Hematopoietic multipotent progenitor cell treated with erythropoietin and hydrocortisone succinate and interleukin-3 and kit ligand, for 15 days (in vitro differentiated cells): ENCODE measurements at places on chromosomes 3 and 15.
A peak's percentile ranks its signal among the peaks of the same experiment; 100 is the strongest.

- no peak for DNase-seq
Measured at GRCh38 chr3:170977949-170978745, 48.4 kb downstream of the SLC2A2 start.

DNA sequence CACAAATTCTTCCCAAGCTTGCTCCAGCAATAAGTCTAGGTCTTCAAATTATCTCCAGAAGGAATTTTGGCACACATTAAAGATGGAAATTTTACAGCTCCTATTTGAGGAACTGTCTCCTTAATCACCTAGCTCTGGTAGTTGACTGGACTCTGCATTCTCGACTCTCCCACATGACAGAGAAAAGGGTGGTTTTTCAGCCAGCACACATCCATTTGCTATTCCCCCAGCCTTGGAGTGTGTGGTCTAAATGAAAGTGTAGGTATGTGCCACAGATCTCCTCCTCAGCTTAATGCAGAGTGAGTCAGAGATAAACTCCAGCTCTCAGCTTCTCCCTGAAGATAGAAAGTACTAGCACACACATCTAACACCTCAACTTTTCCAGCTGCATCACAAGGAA is 62.2 kb upstream of the ALCAM start:
- DNase-seq = no peak

GRCh38 chr3:45972534-45973402 is 22.9 kb downstream of the FYCO1 start:
- no peak for DNase-seq

DNA sequence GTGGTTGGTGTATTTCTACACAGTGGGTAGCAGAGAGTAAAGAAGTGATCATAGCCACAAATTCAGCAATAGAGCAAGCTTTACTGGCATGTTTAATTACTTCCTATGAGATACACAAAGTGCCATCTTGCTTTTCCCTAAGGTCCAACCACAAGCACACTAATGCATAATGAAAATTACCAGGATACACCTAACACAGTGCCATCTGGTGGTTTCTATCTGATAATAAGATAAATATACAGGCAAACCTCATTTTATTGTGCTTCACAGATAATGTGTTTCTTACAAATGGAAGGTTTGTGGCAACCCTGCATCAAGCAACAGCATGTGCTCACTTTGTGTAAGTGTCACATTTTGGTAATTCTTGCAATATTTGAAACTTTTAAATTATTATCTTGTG is 223.0 kb downstream of the NSUN3 start:
- DNase-seq = no peak

GRCh38 chr15:76787273-76787672 is 117.9 kb downstream of the SCAPER start:
- DNase-seq = no peak

- DNase-seq = no peak
Measured at GRCh38 chr3:31369637-31370379, 162.9 kb upstream of the STT3B start.

- no peak for DNase-seq
Measured at GRCh38 chr3:9947025-9947995, 4.9 kb downstream of the PRRT3 start.

DNA sequence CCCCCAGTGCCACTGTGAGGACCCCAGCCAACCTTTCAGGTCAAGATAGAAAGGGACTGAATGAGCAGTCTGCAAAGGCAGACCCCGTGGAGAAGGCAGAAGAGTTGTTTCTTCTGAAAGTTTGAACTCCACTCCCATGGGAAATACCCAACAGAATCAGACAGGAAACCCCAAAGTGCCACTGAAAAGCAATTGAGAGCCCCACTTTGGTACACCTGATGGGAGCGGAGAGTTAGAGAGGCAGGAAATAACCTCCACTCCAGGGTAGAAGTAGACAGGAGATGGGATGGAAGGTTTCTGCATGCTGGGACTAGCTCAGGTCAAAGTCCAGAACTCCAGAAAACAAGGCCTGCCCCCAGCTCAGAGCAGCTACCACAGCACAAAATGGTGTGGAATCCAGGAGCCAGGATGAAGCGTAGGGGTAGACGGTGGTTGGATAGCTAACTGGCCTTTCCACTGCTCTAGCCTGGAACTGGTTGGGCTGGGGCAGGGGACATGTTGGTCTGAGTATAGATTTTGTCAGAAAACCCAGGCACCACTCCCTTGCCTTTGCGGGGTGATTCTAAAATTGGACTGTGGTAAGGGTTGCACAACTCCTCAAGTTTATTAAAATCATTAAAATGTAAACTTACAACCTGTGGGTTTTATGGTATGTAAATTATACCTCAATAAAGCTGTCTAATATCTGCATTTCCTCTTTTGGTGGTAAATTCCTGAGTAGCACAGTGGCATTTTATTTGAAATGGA is 1.9 kb upstream of the RAB43 start:
- DNase-seq = no peak

DNA sequence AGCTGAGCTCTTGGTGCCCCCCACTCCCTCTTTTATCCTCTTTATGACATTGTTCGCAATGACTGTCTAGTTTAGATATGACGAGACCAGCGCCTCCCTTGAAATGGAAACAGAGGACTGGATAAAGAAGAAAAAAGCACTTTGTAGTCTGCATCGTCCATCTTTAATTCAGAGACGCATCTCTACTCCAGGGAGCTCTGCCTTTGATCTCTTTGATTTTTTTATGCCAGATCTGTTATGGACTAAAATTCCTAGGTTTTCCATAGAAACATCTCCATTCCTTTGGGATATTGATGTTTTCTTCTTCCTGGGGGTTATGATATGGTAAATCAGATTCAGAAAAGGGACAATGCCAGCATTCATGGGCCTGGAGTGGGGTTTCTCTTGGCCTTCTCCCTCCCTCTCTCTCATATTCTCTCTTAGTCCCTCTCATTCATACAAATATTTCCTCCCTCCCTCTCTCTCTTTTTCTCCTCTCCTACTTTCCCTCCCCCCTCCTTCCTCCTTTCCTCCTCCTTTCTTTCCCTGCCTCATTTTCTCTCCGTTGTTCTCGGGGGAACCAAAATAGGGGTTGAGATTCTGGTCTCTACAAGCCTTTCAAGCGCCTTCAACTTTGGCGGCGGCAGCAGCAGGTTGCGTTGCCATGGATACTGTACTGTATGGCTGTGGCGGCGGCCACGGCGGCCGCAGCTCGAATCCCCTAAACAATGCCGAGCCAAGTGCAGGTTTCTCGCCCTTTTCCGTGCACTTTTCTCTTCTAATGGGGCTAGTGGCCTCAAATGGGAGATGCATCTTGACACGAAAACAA is 45.5 kb downstream of the ZIC4 start:
- DNase-seq = no peak

GRCh38 chr3:44439499-44440295 is 37.8 kb downstream of the ZNF445 start:
- peak; percentile 81 for DNase-seq

GRCh38 chr3:146019508-146019907 is 141.5 kb downstream of the PLOD2 start:
- no peak for DNase-seq

DNA sequence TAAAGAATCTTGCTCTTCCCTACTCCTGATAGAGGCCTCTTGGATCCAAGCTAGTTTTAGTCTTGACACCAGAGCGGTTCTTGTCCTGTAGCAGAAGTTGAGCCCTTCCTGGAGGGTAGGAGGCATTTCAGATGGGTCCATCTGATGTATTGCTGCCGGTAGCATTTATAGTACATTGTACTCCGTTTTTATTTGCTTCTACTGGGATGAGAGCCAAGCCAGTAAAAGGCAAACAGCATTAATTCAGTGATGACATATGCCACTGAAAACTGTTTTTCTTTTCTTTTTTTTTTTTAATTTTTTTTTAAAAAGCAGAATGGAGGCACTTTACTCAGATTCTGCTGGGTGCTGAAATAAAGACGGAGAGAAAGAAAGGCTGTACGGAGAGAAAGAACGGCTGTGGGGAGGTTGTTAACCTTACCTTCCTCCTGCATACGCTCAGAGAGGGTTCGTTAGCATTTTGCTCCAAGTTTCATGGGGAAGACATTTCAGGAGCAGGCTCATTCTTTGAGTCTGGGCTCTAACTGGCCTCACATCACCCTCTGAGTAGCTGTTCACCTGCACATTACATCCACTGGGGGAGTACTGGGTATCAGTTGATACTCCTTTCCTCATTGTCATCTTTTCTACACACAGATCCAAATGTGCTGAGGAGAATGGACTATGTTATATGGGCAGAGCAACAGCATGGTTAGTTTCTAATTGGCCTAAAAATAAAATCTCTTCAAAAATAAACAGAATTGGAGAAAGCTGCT is 161.5 kb downstream of the FEZF2 start:
- no peak for DNase-seq

DNA sequence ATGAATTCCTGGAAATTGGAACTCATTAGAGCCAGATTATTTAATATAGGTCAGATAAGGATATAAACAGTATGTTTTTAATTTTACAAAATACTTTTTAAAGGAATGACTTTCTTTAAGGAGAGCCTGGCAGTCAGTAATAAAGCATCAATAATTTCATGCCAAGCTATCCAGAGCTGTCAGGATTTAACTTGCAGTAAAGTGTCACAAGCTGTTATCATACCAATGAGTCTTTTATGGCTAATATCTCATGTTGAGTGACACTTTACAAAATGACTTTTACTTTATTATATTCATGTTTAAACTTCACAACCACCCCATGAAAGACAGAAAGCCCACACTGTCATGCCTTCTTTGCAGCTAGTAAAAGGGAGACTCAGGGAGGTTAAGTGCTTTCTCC is 72.9 kb upstream of the C3orf49 start:
- no peak for DNase-seq

GRCh38 chr3:187714404-187714979 is 12.1 kb upstream of the RTP2 start:
- peak; percentile 73 for DNase-seq

DNA sequence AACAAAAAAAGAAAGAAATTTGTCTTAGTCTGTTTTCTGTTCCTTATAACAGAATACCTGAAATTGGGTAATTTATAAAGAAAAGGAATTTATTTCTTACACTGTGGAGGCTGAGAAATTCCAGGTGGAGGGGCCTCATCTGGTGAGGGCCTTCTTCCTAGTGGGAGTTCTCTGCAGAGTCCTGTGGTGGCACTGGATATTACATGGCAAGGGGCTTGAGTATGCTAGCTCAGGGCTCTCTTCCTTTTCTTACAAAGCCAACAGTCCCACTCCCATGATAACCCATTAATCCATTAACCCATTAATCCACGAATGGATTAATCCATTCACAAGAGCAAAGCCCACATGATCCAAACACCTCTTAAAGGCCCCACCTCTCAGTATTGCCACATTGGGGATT is 2.9 kb upstream of the SATB1 start:
- DNase-seq = no peak

GRCh38 chr3:134034005-134034785 is 4.5 kb upstream of the SLCO2A1 start:
- DNase-seq = no peak

GRCh38 chr15:70528270-70528706 is 235.1 kb downstream of the UACA start:
- DNase-seq = no peak

GRCh38 chr3:133374708-133375402 is 25.0 kb upstream of the BFSP2 start:
- DNase-seq = no peak

DNA sequence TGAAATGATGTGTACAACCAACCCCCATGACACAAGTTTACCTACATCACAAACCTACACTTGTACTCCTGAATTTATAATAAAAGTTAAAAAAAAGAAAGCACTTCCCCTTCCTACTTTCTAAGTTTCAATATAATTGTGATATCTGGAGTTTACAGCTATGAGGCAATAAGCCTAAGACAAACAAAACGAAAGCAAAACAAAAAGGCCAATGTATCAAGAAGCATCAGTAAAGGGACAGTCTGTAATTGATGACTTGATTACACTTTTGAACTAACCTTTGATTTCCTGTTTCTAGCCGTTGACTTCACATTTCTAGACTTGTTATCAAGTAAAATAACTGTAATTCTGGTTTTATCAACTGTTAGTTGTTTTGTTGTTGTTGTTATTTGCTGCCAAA is 187.5 kb upstream of the CNTN3 start:
- no peak for DNase-seq

DNA sequence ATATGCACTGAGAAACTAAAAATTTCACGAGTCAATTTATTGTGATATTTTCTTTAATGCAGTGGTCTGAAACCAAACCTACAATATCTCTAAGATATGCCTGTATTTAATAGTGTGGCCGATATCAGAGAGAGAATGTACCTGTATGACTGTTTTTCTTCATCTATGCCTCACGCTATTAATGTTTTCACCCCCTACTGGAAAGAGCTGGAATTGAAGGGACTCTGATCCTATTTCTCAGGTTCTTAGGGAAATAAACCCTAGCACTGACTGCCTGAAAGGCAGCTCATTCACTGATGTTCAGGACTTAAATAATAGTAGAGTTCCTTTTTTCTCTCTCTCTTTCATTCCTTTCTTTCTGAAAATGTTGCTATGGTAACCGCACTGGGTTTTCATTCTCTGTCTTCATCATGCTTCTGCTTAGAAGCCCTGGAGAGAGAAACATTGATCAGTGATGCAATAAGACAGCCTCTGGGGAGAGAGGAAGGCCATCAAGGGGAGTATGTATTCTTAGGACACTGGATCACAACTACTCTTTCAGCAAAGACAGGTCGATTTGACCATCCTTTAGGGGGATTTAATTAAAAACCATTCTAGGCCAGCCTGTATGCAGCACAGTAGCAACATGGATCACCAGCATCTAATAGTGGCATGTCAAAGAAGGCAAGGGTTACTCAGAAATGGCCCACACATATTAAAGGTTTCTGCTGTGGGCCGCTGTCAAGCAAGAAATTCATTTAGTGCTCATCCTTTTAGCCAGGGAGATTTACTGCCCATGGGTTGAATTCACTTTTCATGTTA is 1135.7 kb downstream of the IGSF11 start:
- DNase-seq = no peak

DNA sequence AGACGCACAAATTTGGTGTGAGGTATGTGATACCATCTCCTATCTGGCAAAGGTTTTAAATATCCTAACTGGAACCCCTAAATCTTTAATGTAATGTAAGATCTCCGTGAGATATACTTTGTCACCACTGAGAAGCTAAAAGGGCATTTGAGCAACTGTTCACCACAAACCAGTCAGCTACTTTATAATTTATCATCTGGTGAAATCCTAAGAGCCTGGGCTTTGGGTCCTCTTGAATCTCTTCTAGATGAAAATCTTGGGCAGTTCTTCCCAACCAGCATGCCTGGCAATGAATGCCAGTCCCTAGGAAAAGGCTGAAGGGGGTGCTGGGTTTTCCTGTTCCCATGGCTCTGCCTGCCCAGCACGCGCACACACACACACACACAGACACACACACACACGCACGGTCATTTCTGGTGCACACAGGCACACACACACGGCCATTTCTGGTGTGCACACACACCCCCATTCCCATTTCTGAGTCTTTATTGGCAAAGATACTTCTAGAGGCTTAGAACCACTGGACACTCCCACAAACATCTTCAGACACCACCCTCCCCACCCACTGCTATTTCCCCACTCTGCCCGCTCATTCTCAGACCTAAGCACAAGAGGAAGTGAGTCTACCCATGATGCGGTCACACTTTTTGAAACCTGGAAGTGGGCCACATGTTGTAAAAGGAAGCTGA is 72.6 kb downstream of the MYO1E start:
- no peak for DNase-seq

GRCh38 chr15:58228718-58229117 is 90.5 kb downstream of the AQP9 start:
- no peak for DNase-seq

GRCh38 chr15:73322665-73323373 is 45.9 kb downstream of the HCN4 start:
- DNase-seq = no peak
